Bone marrow (tissue), 2 donors: ENCODE measurements at places on chromosomes 6 and 20.
A peak's percentile ranks its signal among the peaks of the same experiment; 100 is the strongest.

DNA sequence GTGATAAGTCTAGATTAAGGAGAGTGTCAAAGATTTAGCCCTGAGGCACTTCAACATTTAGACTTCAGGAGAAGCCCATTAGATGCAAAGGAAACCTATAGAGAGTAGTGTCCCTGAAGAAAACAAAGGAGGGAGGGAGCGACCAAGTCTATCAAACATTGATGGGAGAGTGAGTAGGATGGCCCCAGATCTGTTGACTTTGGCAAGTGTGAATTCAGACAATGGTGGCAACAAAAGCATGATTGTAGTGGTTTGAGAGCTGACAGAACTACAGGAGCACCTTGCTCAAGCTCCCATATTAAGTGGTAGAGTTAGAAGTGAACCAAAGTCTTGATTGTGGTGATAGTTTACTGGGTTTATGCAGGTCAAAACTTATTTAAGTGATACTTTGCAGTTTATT lies 979 bp upstream of the ABCF1 start:
- DNase-seq, result no peak

DNA sequence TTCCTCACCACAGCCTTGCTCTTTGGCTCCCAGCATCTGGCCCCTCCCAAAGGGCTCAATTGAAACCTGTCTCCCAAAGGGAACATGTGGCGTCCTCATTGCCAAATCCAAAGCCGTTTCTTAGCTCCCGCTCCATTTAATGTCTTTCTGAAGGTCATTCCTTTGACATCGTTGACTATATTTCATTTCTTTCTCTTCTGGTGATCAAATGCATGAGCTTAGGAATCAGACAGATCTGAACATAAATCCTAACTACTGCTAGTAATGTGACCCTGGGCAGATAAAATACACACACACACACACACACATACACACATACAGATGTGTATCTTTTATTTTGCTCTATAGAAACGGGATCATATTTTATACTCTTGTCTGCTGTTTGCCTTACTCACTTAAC lies 964.7 kb upstream of the FLRT3 start:
- no peak for DNase-seq

- no peak for DNase-seq
Measured at GRCh38 chr20:14232650-14233049, 104.8 kb downstream of the FLRT3 start.

DNA sequence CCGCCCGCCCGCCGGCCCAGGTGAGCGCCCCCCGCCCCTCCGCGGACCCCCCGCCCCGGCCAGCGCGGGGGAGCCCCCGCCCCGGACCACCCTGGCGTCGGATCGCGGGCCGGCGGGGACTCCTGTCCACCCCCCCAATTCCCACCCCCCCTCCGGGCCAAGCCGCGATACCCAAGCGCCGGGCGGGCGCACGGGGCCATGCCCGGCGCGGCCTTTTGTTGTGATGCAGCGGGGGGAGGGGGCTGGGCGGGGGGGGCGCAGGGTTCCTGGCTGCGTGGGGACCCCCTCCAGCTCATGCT lies 245 bp downstream of the SRC start:
- DNase-seq, result no peak

DNA sequence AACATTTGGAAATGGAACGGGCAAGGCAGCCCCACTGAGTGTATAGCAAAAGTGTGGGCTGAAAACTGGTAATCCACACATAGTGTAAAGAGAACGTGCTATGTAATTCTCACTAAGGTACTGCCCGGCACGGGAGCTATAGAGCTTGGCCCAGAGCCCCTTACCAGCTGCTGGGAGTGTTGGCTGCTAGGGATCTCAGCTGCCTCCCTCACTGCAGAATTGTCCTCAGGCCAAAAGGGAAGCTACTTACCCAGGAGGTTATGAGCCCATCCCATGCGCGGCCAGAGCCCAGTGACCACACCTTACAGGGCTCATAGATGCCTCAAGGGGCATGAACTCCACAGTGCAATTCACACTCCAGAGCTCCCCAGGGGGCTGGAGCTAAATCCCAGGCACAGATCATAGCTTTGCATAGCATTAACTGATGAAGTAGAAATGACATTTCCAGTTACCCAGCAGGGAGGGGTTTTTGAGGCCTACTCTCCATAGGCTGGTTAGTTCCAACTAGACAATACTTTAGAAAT lies 56.8 kb downstream of the LINC00237 start:
- DNase-seq, result no peak

GRCh38 chr6:48568856-48569255 lies 457.9 kb upstream of the PTCHD4 start:
- DNase-seq, result no peak

- peak; percentile 86 for DNase-seq
Measured at GRCh38 chr20:44967207-44967807, 995 bp downstream of the STK4 start.

- DNase-seq, result no peak
Measured at GRCh38 chr20:16206817-16207216, 366.4 kb downstream of the KIF16B start.

GRCh38 chr6:84749181-84749580 lies 15.2 kb downstream of the TBX18 start:
- no peak for DNase-seq

DNA sequence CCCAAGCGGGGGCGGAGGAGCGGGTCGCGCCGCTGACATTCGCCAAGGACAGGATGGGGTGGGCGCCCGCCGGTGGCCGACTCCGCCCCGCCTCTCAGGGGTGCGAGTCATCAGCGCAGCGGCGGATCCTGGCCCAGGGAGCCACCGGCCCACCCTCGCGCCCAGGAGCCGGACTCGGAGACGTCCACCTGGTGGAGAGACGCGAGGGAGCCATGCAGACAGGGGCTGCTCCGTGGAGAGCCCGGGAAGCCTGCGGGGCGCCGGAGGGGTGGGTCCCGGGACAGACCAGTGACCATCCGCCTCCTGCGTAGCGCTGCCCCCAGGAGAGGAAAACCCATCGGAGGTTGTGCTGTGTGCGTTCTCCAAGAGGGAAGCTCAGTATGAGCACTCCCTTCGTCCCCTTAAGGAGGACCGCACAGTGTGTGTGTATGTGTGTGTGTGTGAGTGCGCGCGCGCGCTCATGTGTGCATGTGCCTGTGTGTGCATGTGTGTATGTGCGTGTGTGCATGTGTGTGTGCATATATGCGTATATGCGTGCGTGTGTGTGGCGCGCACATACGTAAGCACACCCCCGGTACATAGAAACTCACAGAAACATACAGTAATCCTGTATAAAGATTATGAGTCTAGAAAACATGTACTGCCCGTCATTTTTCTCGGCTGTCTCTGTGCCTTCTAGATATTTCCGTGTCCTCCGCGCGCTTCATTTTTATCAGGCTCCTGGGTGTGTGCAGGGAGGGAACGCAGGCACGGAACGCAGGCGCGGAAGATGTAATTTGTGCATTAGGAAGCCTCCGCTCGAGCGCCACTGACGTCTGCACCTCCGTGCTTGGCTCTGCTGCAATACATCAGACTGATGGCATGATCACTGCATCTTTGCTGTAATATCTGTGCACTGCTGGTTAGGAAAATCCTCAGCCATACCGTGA lies 158.9 kb downstream of the TBXT start:
- no peak for DNase-seq

- no peak for DNase-seq
Measured at GRCh38 chr6:167558246-167559177, 233.6 kb downstream of the TTLL2 start.

GRCh38 chr6:108945681-108946159 lies 97.5 kb downstream of the ARMC2 start:
- DNase-seq, result no peak

DNA sequence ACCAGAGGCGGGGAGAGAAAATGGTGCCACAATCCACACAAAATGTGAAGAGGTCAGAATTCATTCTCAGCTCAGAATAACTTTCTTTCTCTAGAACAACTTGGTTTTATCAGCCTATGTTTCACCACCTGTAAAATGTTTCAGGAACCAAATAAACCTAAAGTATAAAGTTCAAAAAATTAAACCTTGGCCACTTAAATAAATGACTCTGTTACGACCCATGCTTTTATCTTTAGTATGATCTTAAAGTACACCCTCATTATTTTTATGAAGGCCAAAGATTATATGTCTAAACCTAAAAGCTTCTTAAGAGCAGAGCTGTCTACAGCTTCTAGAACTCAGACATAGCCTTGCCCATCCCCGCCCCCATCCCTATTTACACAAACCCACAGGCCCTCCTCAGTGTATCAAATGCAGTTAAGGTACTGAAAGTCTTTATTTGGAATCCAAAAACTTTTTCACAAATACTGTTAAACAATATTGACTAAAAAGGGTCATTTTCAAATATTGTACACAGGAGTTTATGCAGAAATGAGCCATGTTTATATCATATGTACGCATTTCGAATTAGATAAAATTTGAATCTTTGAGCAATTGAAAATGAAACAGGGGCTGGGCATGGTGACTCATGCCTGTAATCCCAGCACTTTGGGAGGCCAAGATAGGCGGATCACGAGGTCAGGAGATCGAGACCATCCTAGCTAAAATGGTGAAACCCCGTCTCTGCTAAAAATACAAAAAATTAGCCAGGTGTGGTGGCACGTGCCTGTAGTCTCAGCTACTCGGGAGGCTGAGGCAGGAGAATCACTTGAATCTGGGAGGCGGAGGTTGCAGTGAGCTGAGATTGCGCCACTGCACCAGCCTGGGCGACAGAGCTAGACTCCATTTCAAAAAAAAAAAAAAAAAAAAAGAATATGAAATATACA lies 5.7 kb upstream of the NHSL1 start:
- no peak for DNase-seq

- no peak for DNase-seq
Measured at GRCh38 chr6:156877126-156877863, 100.1 kb downstream of the ARID1B start.

DNA sequence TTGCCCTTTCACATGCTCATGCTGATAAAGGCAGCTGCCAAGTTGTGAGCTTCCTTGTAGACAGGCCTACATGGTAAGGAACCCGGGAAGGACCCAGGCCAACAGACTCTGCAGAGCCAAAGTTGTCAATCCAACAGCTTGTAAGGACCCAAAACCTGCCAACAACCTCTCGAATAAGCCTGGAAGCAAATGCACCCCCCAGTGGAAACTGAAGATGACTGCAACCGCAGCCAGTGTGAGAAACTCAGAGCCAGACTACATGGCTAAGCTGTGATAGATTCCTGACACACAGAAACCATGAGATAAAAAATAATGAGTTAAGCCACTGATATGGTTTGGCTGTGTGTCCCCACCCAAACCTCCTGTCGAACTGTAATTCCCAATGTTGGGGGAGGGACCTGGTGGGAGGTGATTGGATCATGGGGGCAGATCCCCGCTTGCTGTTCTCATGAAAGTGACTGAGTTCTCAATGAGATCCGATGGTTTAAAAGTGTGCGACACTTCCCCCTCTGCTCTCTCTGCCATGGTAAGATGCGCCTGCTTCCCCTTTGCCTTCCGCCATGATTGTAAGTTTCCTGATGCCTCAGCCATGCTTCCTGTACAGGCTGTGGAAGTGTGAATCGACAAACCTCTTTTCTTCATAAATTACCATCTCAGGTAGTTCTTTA lies 18.8 kb upstream of the CLPSL2 start:
- DNase-seq, result no peak

GRCh38 chr20:57391439-57392301 lies 474 bp downstream of the RBM38 start:
- DNase-seq, result no peak

DNA sequence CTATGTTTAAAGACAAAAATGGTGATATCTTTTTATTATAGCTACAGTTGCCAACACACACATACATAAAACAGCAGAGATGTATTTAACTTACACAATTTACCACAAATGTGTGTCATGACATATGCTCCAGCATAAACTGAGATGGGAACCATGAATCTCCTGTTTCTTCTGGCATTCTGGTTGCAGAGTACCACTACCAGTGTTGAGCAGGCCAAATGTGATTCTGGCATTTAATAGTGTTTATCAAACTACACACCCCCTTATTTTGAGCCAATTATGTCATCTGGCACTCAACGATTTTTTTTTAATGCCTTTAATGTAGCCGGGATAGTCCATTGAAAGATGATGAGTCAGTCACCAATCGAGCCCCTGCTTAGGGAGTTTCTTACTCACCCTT lies 59.0 kb upstream of the TPD52L1 start:
- no peak for DNase-seq

DNA sequence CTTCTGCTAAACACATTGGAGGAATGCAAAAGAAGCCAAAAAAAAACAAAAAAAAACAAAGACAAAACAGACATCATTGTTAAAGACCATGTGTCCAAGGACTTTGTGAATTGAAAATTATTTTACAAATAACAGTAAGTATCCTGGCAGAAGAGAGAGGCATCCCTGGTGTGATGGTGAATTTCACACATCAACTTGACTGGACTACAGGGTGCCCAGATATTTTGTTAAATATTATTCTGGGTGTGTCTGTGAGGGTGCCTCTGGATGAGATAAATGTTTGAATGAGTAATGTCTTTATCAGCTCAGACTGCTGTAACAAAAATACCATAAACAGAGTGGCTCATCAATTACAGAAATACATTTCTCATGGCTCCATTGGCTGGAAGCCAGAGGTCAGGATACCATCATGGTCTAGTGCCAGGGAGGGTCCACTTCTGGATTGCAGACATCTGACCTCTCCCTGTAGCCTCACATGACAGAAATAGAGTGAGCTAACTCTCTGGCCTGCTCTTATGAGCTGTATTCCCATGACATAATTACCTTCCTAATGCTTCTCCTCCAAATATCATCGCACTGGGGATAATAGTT lies 12.2 kb upstream of the C6orf118 start:
- no peak for DNase-seq

GRCh38 chr20:3297079-3297378 lies 58.0 kb upstream of the SLC4A11 start:
- DNase-seq, result no peak

DNA sequence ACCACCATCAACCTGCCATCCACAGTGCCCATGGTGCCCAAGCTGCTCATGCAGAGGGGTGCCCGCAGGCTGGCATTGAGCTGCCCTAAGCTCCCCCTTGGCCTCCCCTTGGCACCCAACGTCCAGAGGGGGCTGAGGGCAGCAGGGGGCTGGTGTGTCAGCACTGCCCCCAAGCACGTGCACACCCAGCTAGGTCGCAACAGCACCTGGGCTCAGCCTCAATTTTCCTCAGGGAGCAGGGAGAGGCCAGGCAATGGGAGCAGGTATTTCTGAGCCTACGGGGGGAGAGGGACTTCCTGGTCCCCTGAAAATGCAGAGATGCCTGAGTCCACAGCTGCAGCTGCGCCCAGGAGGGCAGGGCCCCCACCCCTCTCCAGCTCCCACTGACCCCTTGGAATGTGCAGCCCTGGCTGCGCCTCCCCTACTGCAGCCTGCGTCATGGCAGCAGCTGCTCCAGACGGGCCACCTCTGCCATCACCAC lies 204.2 kb downstream of the ANKRD60 start:
- DNase-seq, result no peak

GRCh38 chr20:51412951-51413481 lies 129.5 kb downstream of the NFATC2 start:
- no peak for DNase-seq

DNA sequence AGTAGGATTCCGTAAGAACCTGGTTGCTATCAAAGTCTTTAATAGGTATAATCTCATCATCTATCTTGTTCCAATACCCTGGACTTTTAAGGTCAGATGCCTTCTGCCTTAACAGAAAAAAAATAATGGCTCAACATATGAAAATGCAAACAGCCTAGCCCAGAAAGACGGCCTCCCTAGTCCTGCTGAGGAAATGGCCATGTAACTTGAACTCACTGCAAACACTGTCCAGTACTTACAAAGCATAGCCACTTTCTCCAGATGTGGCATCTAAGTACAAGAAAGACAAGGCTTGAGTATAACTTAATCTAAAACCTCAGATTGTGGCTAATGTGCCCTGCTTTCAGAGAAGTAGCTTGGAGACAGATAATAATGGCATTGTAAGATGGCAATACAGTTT lies 26.5 kb downstream of the FASTKD5 start:
- no peak for DNase-seq

GRCh38 chr20:61436667-61437279 lies 184.7 kb downstream of the CDH4 start:
- no peak for DNase-seq
